ENCODE measurements at places on chromosomes 3 and 15.

DNA sequence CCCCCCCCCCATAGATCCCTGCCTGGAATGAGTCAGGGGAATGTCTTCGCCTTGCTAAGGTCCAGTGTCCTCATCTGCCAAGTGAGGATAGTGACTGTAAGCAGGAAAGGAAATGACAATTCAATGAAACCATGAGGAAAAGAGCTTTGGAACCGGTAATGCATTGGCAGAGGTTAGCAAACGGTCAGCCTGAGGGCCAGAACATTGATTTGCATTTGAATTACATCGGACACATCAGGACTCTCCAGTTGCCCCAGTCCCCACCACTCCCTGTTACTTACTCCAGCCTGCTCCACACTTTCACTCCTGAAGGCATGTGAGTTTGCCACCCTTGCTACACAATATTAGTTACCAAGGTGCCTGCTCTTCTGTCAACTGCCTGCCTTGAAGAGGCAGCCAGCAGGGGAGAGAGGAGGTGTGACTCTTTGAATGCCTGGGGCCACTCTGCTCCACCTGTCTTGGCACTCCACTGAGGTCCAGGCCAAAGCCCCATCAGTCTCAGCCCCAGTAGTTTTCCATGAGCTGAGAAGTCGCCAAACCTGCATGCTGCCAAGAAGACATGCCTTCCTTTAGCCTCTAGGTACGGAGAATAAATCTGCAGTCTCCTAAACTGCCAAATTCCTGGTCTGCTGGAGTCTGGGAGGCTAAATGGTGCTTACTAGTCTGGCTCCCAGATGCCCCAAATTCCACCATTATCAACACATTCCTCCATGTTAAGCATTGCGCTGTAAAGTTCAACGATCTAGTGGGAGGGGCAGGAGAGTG lies 191.7 kb upstream of the TLE3 start:
- DNase-seq = peak; percentile 90

GRCh38 chr3:183227586-183227985 lies 25.5 kb upstream of the B3GNT5 start:
- DNase-seq = no peak

- no peak for DNase-seq
These were observed 194.9 kb upstream of the EPHA6 start for GRCh38 chr3:96619475-96619874.

DNA sequence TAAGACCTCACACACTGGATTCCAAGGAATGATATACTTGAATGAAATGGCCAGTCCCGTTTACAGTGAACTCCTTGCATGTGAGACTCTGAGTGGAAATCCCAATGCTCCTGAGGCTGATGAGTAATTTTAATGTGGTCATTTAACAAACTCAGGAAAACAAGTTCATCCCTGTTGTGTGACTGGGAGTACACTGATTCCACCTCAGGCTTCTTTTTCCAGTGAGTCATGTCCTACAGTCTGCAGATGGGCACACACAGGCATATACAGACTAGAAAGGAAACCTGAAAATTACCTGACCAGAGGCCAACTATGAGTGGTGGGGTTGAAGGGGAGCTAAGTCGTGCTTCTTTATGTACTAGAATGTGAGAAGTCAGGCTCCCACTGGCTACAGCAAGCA lies 5.8 kb downstream of the SQOR start:
- no peak for DNase-seq

- no peak for DNase-seq
These were observed 28.5 kb downstream of the GREM1 start for GRCh38 chr15:32746116-32746857.

- DNase-seq = no peak
These were observed 51.5 kb upstream of the COL6A6 start for GRCh38 chr3:130465521-130465920.

GRCh38 chr15:50353251-50353974 lies 1.6 kb downstream of the GABPB1 start:
- DNase-seq = no peak

Measured in breast epithelium (tissue), 4 donors.